Mesendoderm (in vitro differentiated cells): ENCODE measurements at places on chromosomes 4 and X.

DNA sequence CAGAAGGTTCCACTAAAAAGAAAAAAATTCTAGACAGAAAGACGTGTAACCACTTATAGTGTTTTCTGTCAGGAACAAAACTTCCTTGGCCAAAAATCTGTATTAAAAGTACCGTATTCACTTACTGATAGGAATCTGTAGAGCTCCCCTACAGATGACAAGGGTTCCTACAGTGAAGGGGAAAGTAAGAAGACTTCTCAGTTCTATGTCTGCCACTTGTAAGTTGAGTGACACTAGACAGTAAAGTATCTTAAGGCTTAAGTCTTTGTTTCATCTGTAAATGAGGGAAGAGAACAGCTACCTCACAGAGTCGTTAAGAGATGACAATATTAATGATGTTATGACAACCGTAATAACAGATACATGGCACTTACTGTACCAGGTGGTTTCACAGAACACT is 3.3 kb downstream of the COQ2 start:
- peak; percentile 28 for DNase-seq

GRCh38 chr4:8703857-8704495 is 111.4 kb downstream of the CPZ start:
- no peak for DNase-seq

GRCh38 chr4:113837397-113837796 is 75.9 kb upstream of the CAMK2D start:
- peak; percentile 59 for DNase-seq

DNA sequence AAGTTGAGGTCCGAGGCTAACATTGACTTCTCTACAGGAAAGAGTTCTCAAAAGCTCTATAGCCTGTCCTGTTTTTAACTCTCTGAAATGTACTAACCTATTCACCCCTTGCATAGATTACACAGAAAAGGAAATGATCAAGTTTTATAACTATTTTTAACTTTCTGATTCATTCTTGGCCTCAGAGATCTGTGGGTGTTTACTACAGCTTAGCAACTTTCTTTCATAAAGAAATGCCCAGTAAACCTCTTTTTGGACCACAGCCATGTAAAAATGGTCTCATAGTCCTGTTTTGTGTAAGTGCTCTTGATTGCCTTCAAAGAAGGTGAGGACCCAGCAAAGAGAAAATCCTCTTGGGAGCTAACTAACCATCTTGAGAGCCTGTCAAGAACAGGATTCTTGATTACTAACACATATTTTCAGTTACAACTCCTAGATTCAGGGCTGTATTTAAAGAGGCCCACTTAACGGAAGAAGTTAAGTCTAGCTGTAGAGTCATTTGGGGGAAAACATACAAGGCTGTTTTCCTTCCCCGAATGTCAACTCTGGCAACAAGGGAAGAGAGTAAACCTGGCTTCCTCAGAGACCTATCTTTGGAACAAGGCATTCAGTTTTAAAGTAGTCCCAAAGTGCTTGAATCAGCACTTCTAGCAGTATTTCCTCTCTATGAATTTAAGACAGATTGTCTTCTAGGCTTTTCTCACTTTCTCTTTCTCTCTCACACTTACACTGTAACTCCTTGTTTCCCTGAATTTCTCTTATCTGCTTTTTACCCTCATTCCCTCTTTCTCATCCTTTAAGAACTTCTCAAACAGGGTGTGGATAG is 78.2 kb downstream of the IL21 start:
- DNase-seq = no peak

- DNase-seq = no peak
Measured at GRCh38 chr4:140233791-140234696, 80.1 kb upstream of the MAML3 start.
